ENCODE measurements at places on chromosomes 11 and 22. TPM values are rescaled to one million over a fixed set of nuclear protein-coding genes. Genes with fewer than 3 reads are reported as not detected.

GAB4 gene
- total RNA-seq, result not detected

MRGPRX4 gene
- not detected for total RNA-seq

SYT9 gene
- not detected for total RNA-seq

TNNT3 gene
- not detected for total RNA-seq

SYT7 gene
- total RNA-seq, result 2.0 TPM

ALKBH3 gene
- 94.4 TPM for total RNA-seq

KDM4E gene
- total RNA-seq, result not detected

MS4A12 gene
- not detected for total RNA-seq

OR8D1 gene
- total RNA-seq, result 0.52 TPM

GRCh38 chr11:405954-406795 is 8.6 kb downstream of the SIGIRR start:
- DNase-seq, result no peak

GRCh38 chr22:47457021-47457420 is 694.6 kb downstream of the TBC1D22A start:
- no peak for DNase-seq

- DNase-seq, result no peak
Observed at GRCh38 chr22:29049655-29050263, 11.9 kb downstream of the C22orf31 start.

GRCh38 chr11:118928870-118929500 is 3.3 kb upstream of the BCL9L start:
- peak; percentile 88 for DNase-seq

GRCh38 chr22:50342651-50343540 is at the start of gene PPP6R2:
PPP6R2 (plus strand) TSS chr22:50343327; CDS start chr22:50393909, 50,582 bp downstream.
- DNase-seq, result peak; percentile 85

DNA sequence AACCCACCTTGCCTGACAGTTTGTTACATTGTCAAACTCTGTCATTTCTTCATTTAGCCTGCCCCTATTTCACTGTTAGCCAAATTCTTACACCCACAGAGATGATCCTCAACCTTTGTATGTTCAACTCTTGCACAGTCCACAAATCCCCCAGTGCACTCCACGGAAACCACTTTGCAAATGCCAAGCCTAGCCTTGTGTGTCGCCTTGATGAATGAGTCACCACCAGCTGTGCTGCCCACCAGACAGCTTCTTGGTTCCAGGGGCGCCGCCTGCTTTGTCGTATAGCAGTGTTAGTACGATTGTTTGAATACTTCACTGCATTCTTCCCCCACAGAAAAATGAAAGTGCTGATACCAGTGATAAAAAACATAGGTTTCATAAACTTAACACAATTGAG is 686.3 kb downstream of the NTM start:
- peak; percentile 93 for DNase-seq

GRCh38 chr11:33160136-33160535 is 1.1 kb downstream of the CSTF3 start:
- DNase-seq, result peak; percentile 76

DNA sequence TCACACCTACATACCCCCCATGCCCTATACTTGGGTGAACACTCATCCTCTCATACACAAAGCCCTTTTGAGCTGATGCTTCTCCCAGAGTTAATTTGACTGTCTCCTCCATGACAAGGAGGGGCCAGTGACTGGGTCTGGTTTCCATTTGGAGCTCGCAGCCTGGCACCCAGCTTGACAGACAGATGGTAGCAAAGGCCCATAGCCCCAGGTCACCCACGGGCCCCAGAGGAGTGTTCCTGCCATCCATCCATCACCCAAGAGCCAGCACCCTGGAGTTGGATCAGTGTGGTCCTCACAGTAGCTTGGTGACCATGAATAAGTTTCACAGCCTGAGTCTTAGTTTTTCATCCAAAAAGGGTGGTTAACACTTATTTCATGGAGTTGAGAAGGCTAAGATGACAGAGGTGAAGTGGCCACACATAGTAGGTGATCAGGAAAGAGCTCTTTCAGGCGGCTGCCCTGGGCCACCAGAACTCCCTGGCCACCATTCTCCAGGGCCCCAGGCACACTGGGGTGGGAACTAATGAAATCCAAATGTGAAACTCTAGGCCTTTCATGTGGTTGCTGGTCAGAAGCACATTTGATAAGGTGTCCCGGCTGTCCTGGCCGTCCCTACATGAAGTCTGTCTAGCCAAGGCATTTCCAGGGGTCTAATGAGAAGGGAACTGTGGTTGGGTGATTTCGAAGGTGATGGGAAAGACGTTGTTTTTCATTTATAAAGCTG is 42.4 kb downstream of the LIF start:
- no peak for DNase-seq

DNA sequence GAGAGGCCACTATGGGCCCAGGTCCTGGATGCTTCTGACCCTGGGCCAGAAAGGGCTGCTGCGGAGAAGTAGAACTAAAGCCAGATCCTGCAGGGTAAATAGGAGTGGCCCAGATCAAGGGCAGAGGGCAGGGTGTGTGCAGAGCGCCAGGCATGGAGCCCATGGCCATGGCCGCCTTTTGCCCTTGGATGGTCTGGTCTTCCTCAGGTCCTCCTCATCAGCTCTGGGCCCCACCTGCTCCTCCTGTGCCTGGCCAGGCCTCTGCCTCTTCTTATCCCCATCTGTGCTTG is 277.6 kb downstream of the BRD1 start:
- DNase-seq, result no peak

DNA sequence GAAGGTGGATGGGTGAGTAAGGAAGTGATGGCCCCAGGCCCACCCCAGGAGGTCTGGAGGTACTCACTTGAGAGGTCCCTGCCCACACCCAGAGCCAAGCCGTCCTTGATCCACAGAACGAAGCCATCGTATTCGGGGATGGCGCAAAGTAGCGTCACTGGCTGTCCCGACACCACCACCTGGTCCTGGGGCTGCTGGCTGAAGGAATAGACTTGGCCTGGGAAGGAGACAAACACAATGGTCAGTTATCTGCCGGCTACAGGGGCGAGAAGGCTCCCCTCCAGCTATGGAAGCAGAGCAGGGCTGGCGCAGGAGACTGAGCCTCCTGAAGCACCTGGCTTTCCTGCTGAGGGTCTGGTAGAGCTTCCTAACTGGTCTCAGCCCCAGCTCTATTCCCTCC is 171.0 kb downstream of the ST3GAL4 start:
- DNase-seq, result no peak

DNA sequence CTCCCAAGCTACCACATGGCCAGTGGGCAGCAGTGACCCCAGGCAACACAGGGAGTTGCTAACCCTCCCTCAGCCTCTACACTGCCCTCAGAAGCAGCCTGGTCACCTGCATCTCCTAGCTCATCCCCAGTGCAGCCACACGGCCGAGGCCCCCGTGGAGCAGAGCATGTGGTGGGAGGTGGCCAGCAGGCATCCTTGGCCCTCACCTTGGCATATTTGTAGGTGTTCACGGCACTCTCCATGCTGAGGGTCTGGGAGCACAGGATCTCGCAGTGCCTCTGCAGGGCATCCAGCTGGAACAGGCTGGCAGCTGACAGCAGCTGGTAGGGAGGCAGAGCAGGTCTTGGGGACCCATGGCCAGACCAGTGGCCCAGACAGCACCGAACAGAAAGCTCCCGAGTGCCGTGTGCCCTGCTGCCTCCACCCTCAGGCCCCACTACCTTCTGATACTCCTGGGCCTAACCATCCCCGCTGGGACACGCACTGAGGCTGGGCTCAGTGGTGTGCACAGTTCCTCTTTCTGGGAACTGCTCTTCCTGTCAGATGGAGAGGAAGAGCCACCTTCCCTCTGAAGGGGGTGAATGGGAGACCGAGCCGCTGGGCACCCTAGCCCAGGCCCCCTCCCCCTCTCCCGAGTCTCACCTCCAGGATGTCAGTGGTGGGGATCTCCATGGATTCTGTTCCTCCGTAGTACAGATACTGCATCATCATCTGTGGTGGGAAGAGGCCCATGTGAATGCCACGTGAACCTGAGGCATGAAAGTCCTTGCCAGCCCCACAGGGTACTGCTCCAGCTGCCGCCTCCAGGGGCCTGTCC is 48.8 kb downstream of the NAT10 start:
- DNase-seq, result no peak

- no peak for DNase-seq
Observed at GRCh38 chr22:23193196-23193827, 13.0 kb downstream of the BCR start.

GRCh38 chr11:65576867-65577755 is 1.3 kb downstream of the EHBP1L1 start:
- no peak for DNase-seq

GRCh38 chr11:16839821-16840220 is 101.4 kb downstream of the C11orf58 start:
- peak; percentile 61 for DNase-seq

DNA sequence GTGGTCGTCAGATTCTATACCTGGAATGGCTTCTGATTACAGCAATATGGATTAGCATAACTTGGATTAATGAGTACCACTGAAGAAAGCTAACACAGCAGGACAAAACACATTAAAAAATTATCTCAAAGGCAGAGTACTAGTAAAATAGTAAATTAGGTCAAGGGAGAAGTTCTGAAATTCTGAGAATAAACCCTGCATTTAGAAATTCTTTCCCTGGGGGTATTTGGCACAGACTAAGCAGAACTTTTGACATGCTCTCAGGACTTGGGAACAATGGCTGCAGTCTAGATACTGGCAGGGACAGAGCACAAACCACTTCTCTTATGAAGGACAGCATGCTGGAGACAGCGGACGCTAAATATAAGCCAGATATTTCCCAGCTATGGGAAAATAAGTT is 85.6 kb upstream of the GRIA4 start:
- peak; percentile 87 for DNase-seq

GRCh38 chr11:95055283-95055897 is 6.2 kb downstream of the KDM4F start:
- no peak for DNase-seq
